ENCODE measurements at places on chromosomes 4 and X.

GRCh38 chr4:162959046-162959445 lies 207.6 kb downstream of the NAF1 start:
- DNase-seq: no peak

DNA sequence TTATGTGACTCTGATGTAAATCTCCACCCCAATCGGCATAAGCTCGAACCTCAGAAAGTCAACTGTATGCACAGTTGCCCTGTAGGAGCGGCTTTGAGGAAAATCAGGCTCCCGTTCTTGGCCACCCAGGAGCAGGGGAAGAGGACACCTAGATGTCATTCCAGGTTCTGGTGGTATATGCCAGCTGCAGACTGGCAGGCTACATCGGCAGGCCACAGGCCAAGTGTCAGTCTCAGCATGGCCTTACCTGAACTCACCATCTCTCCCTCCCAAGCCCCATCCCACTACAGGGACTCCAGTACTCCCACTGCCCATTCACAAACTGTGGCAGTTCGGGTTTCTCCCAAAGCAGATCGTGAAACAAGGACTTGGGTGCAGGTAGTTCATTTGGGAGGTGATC lies 428.1 kb downstream of the BCOR start:
- no peak for DNase-seq

- DNase-seq: no peak
Measured at GRCh38 chrX:115011428-115011827, 6.0 kb downstream of the IL13RA2 start.

DNA sequence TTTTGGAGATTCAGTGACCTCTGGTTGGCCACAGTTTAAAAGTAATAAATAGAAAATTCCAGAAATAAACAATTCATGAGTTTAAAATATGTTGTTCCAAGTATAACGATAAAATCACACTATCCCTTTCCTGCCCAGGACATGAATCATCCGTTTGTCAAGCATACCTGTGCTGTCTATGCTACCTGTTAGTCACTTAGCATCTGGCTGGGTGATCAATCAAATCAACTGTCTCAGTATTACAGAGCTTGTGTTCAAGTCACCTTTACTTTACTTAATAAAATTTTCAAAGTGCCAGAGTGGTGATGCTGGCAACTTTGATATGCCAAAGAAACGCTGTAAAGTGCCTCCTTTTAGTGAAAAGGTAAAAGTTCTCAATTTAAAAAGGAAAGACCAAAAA lies 979.5 kb upstream of the NDST4 start:
- DNase-seq: no peak

- no peak for DNase-seq
Measured at GRCh38 chr4:3307891-3308575, 15.2 kb downstream of the RGS12 start.

GRCh38 chr4:18314731-18315130 lies 293.2 kb upstream of the LCORL start:
- DNase-seq: no peak
